Colonic mucosa (tissue), 4 donors: ENCODE measurements at places on chromosomes 5 and 9. TPM values are rescaled to one million over a fixed set of nuclear protein-coding genes. Genes with fewer than 3 reads are reported as not detected.

- H3K4me3 ChIP-seq: no peak overlapping the region
- no peaks in the 10 kb centered on the region for H3K27me3 ChIP-seq
Measured at GRCh38 chr9:6307551-6308096, 20.6 kb upstream of the TPD52L3 start.

Gene TTC23L
- 0.35 TPM for total RNA-seq

Gene NR5A1
- total RNA-seq: 0.82 TPM

Gene PCDHB6
- 0.11 TPM for total RNA-seq

Gene PCDHB2
- total RNA-seq: 0.40 TPM

DNA sequence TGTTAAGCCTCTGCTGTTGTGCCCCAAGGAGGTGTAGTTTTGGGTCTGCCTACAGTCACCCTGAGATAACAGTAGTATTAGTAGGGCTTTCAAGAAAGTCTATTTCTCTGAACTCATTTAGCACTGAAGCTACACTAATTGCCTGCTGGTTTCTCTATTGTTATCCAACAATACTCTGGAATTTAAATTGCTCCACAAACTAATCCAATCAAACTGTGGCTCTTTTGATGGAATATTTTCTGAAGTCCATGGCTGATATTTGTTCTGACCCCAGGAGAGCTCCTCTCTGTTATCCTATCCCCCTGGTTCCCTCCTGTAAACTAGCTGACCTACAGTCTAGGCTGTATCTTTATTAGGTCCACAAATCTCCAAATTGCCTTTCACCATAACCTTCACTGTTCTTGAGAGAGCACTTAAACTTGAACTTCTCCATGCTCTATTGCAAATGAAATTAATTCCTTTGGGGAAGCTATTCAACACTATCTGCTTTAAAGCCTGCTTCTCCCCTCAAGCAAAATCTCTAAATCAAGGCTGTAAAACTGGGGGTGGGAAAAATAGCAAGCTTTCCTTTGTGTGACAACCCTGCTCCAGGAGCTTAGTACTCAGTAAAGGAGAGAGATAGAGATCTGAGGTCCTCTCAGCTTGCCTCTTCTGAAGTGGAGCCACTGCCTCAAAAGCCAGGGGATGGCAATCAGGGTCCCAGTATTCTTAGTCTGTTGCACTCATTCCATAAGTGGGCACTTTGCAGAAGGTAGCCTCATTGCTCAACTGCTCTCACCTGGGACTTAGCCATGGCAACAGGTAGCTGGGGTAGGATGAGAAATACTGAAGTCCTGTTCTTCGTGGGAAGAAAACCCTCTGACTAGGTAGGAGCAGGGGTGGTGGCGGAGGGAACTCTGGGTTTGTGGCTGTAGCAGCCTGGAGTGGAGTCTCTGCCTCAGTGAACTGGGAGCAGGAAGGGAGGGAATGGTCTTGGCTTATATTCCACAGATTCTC, 110.9 kb downstream of the MACIR start:
- H3K4me3 ChIP-seq: no peak overlapping the region
- H3K27me3 ChIP-seq: no peaks in the 10 kb centered on the region
- H3K36me3 ChIP-seq: no peaks in the 10 kb centered on the region
- no peak overlapping the region for H3K27ac ChIP-seq

DNA sequence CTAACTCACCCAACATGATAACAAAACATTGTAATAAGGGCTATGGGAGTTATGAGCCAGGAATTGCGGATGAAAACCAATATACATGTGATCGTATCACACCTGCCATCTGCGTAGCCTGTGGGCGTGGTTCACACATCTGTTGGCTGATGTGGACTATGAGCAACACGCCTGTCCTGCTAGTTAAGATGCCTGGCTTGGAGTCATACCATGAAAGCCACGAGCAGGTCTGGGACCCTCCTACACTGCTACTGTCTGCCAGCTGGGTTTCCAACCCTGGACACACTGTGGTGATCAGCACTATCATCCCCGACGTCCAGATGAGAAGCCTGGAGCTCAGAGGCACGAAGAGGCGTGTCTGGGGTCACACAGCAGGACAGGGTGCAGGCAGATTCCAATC, 40.2 kb downstream of the STK10 start:
- H3K4me3 ChIP-seq: no peak overlapping the region
- H3K27me3 ChIP-seq: no peaks in the 10 kb centered on the region
- no peak overlapping the region for H3K27ac ChIP-seq
- peaks cover 5% of the 10 kb centered on the region for H3K4me1 ChIP-seq
- no peaks in the 10 kb centered on the region for H3K36me3 ChIP-seq

Gene BTNL3
- total RNA-seq: 71.1 TPM

DNA sequence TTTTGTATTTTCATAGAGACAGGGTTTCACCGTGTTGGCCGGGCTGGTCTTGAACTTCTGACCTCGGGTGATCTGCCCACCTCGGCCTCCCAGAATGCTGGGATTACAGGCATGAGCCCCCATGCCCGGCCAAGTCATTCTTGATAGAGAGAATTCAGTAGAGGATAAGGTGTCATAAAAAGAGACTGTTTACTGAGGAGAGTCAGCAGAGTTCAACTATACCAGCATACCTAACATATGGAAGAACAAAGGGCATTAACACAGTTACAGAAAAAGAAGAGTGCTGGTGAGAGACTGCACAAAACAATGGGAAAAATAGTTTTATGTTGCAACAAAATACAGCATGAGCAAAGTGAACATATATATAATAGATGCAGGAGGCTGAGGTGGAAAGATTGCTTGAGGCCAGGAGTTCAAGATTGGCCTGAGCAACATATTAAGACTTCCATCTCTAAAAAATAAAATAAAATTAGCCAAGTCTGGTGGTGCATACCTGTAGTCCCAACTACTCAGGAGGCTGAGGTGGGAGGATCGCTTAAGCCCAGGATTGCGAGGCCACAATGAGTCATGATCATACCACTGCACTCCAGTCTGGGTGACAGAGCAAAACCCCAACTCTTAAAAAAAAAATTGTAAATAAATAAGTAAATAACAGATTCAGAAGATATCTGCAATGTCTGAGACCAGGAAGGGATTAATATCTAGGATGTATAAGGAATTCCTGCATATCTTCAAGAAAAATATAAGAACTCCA, 19.5 kb downstream of the B4GALT1 start:
- no peaks in the 10 kb centered on the region for H3K36me3 ChIP-seq
- no peak overlapping the region for H3K4me3 ChIP-seq
- no peaks in the 10 kb centered on the region for H3K27me3 ChIP-seq
- no peak for DNase-seq
- no peak overlapping the region for H3K27ac ChIP-seq

Gene MARCHF11
- total RNA-seq: not detected

Gene CDX1
- 498 TPM for total RNA-seq

Gene LRRC70
- total RNA-seq: 1.0 TPM

Gene C9
- not detected for total RNA-seq

- H3K36me3 ChIP-seq: no peaks in the 10 kb centered on the region
- H3K4me3 ChIP-seq: no peak overlapping the region
- DNase-seq: no peak
- H3K4me1 ChIP-seq: no peaks in the 10 kb centered on the region
- no peak overlapping the region for H3K27ac ChIP-seq
- H3K27me3 ChIP-seq: no peaks in the 10 kb centered on the region
Measured at GRCh38 chr5:15103130-15103529, 231.6 kb upstream of the ANKH start.

DNA sequence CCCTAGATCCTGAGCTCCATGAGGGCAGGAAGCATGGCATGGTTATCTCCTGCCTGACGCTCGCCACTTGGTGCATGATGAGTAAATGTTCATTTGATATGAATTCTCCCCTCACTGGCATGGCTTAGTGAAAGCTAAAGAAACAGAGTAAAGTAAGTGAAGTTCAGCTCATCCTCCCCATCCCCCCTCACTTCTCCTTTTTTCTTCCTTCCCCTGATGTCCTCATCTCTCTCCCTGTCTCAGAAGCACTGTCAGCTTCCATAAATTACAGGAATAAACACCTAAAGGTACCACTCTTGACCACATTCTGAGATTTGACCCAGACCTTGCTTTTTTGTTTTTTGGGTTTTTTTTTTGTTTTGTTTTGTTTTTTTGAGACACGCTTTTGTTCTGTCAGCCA, 73.3 kb downstream of the SNX18 start:
- DNase-seq: no peak
- no peaks in the 10 kb centered on the region for H3K27me3 ChIP-seq
- H3K4me3 ChIP-seq: no peak overlapping the region
- H3K4me1 ChIP-seq: no peaks in the 10 kb centered on the region
- no peaks in the 10 kb centered on the region for H3K36me3 ChIP-seq

DNA sequence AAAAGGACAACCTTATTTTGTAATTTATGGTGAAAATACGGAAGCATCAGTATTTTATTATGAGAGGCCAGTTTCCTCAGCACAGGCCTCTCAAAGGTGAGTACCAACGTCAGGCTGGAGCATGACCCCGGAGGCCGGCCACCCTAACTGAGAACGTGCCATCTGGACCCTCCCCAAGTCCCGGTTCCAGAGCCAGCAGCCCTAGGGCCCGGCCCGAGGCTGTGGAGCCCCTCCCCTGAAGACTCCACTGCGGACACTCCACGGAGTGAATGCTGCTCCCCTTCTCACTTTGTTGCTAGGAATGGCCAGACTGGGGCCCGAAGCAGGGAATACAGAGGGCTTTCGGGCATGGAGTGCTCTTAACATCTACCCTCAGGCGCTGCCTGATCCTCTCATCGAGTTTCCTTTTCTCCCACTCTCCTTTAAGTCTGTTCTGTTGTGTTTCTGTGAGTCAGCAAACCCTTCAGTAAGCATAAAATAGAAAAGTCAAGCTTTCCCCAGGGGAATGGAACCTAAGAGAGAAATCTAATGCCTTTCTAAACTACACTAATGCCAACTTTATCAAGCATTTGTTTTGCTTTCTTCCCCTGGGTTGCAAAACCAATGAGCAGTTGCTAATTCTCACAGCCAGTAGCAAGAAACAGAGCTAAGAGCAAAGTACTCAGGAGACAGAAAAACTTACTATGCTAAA, 4.5 kb downstream of the BRD9 start:
- H3K27me3 ChIP-seq: no peaks in the 10 kb centered on the region
- DNase-seq: no peak
- peaks cover under 1% of the 10 kb centered on the region for H3K4me1 ChIP-seq

GRCh38 chr9:89008055-89008743, 16.9 kb downstream of the S1PR3 start:
- no peaks in the 10 kb centered on the region for H3K36me3 ChIP-seq
- H3K4me3 ChIP-seq: no peak overlapping the region
- no peak overlapping the region for H3K27ac ChIP-seq

DNA sequence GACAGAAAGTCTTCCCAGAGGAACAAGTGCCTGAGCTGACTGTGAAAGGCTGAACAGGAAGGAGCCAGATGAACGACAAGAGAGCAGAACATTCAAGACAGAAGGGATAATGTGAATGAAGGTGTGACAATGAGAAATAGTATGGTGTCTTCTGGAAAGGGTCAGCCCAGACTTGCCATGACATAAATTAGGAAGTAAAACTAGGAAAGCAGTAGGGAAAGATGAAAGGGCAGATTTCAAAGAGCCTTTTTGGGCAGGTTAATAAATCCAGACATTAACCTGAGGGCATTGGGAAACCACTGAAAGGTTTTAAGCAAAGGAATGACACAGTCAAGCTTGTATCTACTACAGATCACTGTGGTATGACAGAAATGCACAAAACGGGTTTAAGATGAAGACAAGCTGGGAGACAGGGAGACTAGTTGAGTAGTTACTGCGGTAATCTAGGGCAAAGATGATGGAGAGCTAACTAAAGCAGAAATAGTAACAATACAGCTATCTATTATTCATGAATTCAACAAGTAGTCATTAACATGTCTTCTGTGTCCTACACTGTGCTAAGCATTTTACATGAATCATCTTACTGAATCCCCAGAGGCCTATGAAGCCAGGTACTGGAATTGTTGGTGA, 580.9 kb upstream of the WWC1 start:
- H3K27me3 ChIP-seq: no peaks in the 10 kb centered on the region
- no peak overlapping the region for H3K4me3 ChIP-seq
- no peak for DNase-seq

Gene GLRA1
- total RNA-seq: not detected

Gene SHROOM1
- total RNA-seq: 36.9 TPM

DNA sequence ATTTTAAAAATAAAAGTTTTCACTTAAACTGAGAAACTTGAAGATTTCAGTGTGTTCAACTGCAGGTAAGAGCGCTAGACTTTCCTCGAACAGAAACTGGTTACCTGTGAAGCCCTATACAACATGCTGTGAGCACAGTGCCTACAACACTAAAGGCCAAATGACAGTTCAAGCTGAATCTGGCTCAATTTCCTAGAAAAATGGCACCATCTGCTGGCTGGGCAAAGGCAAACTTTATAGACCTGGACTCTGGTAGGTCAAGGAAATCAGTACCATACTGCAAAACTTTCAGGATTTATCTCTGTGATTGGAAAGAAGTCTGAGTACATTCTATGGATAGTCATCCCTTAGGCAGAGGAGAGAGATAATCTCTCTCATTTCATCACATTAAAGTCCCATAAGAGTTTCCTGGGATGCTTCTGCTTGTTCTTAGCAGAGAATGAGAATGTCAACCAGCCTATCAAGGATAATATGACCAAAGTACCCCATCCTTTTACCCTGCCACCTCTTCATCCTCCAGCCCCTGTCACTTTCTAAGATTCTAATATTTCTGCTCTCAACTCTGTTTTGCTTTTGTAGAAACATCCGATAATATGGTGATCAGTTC, 31.8 kb upstream of the FOXB2 start:
- no peak overlapping the region for H3K27ac ChIP-seq
- H3K27me3 ChIP-seq: no peaks in the 10 kb centered on the region
- no peaks in the 10 kb centered on the region for H3K36me3 ChIP-seq
- peak; percentile 52 for DNase-seq
- H3K4me3 ChIP-seq: no peak overlapping the region

- H3K4me3 ChIP-seq: no peak overlapping the region
- H3K36me3 ChIP-seq: no peaks in the 10 kb centered on the region
- H3K27me3 ChIP-seq: no peaks in the 10 kb centered on the region
- DNase-seq: no peak
Measured at GRCh38 chr5:41641621-41642020, 131.2 kb upstream of the PLCXD3 start.

DNA sequence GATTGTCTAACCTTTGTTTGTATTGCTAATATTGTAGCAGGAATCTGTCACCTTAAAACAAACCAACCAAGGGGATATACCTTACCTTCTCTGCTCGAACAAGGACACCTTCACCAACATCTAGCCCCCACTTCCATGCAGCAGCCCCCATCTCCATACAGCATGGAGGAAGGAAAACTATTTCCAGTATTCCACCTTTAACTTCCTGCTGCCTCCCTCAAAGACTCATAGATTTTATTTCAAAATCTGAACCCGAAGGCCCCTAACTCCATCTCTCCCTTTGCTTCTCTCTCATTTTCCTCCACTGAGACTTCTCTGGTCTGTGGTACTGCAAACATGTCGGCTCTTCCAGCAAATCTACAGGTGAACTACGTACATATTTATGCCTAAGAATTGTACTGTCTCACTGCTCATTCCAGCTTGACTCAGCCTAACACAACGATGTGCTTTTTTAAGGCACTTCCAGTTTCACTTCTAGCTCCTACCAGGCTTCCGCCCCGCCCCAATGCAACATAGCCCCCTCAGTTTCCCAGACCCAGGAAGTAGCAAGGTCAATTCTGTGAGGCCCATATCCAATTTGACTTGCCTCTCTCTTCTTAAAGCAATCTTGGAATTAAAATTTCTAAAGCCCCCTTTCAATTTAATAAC, 70.7 kb upstream of the RNF38 start:
- DNase-seq: peak; percentile 65
- peak overlapping the region; percentile 15 for H3K4me3 ChIP-seq
- H3K4me1 ChIP-seq: peaks cover 4% of the 10 kb centered on the region
- no peaks in the 10 kb centered on the region for H3K36me3 ChIP-seq
- no peaks in the 10 kb centered on the region for H3K27me3 ChIP-seq
- H3K27ac ChIP-seq: peak overlapping the region; percentile 80

GRCh38 chr9:8280811-8281210, 481.2 kb upstream of the DMAC1 start:
- H3K27me3 ChIP-seq: no peaks in the 10 kb centered on the region
- H3K36me3 ChIP-seq: no peaks in the 10 kb centered on the region
- H3K4me1 ChIP-seq: no peaks in the 10 kb centered on the region
